ENCODE measurements at places on chromosomes 6 and 20.
A peak's percentile ranks its signal among the peaks of the same experiment; 100 is the strongest.

DNA sequence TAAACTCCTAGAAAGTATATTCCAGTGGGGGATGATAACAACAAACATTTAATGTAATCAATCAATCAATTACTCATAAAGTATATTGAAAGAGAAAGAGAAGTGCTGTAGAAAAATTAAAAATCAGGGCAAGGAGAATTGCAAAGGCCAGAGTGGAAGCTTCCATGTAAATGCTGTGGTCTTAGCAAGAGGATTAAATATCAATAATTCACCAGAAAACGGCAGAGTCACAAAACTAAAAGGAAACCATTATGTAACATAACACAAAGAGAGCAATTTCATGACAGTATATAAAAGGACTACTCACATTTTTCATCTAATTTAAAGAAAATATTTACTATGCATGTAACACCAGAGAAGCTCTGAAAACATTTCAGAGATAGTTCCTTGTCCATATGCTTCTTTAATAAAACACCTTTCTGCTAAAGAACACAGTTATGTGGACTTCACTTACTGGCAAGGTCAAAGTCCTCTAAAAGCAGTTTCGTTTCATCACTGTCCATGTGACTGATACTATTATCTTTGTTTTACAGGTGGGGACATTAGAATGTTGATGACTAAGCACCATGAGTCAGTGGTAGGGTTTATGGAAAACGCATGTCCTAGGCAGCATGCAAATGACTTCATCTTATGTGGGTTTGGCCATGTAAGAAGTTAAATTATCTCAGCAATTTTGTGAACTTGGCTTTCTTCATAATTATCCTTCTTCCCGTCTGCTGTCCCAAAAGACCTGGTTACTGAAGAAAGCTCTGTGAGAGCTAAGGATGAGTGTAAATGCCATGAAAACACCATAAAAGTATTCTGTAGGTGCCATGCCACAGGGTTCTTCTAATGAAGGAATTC lies 185.8 kb upstream of the TENT5A start:
- no peak for DNase-seq

DNA sequence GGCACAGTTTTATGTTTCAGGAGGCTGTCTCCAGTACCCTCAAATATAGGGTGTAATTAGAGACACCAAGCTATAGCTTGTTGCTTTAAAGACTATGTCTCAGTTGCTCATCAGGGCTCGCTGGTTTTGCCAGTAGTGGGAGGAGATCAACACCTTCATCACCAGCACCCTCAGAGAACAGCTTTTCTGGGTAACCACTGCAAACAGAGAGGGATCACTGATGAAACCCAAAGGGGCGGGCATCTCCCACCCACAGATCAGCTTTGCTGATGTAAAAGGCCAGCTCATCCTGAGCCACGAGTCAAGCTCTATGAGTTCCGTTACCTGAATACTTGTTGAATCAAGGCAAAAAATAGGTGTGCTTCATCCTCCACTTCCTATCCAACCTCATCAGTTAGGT lies 187.7 kb downstream of the AIG1 start:
- DNase-seq: no peak

DNA sequence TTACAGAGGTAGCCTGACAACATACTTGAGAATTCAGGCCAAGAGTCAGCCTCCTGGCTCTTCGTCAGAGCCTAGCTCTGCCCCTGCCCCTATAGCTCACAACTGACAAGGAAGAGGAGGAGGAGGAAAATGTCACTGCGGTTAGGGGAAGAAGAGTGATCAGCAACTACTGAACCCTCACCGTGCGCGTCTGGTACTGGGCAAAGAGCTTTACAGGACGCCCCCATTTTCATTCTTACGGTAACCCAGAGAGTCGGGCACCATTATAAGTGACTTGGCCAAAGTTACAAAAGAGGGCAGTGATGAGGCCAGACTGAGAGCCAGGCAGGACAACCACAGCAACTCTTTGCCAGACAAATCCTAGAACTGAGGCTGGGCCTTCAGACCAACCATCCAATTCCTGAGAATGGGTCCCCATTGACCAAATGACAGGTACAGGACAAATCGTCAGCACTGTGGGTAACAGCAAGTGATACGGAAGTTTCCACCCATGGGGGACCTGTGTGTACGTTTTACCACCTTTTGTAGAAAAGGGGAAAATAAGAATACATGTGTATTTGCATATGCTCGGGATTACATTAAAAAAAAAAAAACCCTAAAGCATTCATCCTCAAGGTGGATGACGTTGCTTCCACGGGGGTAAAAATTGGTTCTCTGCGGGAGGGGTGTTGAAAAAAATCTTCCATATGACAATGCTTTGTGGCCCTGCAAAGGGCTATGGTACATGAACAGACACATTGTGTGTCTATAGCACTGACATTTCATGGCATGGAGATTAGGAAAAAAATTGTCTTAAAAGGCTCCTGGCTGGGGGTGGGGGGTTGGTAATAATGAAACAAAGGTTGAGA lies 118.0 kb downstream of the NFATC2 start:
- DNase-seq: no peak

GRCh38 chr6:14882394-14883026 lies 363.4 kb upstream of the JARID2 start:
- DNase-seq: no peak

GRCh38 chr20:30892541-30893345 lies 364.7 kb upstream of the DEFB115 start:
- no peak for DNase-seq

- no peak for DNase-seq
These were observed 170.2 kb upstream of the MLN start for GRCh38 chr6:33974030-33974429.

- no peak for DNase-seq
These were observed at the start of gene MDFI for GRCh38 chr6:41638002-41638934. TSS of gene MDFI (plus strand) at chr6:41638468. CDS start at chr6:41638750, 282 bp downstream.

DNA sequence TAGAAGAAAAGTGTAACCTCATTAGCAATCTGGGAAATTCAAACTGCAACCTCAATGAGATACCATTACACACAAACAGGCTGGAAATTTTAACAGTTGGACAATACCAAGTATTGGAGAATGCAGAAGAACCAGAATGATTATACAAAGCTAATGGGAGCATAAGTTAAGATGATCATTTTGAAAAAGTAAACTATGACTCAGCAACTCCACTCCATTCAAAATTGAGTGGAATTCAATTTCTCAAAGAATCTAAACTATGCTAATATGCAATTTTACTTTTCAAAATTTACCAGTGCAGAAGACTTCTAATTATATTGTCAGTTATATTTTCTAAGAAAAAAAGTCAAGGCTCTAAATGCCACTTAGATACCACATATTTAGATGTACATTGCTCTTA lies 17.2 kb downstream of the GPLD1 start:
- DNase-seq: no peak

DNA sequence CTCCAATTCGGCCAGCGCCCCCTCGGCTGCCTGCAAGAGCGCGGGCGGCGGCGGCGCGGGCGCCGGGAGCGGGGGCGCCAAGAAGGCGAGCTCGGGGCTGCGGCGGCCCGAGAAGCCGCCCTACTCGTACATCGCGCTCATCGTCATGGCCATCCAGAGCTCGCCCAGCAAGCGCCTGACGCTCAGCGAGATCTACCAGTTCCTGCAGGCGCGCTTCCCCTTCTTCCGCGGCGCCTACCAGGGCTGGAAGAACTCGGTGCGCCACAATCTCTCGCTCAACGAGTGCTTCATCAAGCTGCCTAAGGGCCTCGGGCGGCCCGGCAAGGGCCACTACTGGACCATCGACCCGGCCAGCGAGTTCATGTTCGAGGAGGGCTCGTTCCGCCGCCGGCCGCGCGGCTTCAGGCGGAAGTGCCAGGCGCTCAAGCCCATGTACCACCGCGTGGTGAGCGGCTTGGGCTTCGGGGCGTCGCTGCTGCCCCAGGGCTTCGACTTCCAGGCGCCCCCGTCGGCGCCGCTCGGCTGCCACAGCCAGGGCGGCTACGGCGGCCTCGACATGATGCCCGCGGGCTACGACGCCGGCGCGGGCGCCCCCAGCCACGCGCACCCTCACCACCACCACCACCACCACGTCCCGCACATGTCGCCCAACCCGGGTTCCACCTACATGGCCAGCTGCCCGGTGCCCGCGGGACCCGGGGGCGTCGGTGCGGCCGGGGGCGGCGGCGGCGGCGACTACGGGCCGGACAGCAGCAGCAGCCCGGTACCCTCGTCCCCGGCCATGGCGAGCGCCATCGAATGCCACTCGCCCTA lies 963 bp downstream of the FOXF2 start:
- DNase-seq: peak; percentile 5

DNA sequence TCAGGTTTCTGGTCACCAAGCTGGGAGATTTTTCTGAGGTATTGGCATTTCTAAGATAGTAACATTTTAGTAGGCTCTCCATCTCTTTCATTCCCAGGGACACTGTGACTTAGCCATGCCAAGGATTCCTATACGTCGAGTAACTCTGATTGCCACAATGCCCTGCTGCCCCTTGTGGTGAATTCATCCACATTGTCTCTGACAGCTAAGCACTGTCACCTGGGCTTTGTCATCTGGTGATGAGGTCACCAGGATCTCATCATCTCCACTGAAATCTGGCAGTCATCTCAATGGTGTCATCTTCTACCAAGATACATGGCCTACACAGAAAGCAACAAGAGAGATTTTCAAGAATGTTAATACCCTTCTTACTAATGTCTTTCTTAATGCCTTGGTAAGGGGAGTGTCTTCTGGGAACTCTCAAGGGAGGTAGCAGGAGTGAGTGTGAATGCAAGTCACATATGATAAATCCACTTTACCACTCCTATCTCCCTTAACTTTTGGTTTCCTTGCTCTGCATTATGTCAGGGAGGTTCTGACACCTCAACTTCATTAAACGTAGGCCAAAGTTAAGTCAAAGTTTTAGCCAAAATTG lies 246.7 kb downstream of the CD109 start:
- DNase-seq: no peak

- DNase-seq: no peak
These were observed 388.4 kb upstream of the JARID2 start for GRCh38 chr6:14857501-14857900.

DNA sequence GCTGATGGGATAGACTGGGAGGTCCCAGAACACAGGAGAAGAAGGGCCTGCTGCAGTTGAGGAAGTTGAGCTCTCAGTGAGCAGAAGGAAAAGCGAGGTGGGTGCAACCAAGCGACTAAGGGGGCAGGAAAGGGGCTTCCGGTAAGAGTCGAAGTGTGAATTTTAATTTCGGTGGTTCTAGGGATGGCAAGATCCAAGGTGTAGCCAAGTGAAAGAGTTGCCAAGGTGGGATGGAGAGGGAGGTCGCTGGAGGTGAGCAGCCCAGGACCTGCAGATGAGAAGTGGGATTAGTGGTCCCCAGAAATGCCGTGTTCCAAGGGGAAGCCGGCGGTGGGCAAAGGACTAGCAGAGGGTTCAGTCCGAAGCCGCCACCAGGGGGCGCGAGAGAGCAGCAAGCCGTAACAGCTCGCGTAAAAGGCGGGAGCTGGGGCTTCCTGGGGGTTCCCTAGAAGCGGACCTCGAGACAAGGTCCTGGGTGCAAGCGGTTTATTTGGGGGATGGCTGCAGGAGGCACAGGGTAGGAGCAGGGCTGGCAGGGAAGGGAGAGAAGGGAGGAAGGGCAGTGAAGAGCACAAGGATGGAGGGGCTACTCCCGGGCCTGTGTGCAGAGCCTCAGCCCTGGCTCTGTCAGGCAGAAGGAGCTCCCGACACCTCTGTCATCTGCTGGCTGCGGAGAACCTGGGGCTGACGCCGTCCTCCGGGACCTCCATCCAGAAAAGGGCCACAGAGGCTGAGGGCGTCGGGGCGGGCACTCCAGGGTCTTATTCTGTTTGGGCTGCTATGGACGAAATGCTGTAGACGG lies 103.6 kb downstream of the PAX1 start:
- DNase-seq: peak; percentile 10

All from NCI-H1092 treated with DMSO at 0.1 percent for 48 hours (cell line).